ENCODE measurements at places on chromosomes 16 and 17. TPM values are rescaled to one million over a fixed set of nuclear protein-coding genes. Genes with fewer than 3 reads are reported as not detected.

FXR2 gene
- 19.3 TPM for total RNA-seq

TP53TG3B gene
- total RNA-seq, result not detected

ABHD15 gene
- total RNA-seq, result 11.0 TPM

MAPT gene
- total RNA-seq, result 0.32 TPM

TUBB3 gene
- total RNA-seq, result 2.3 TPM

CHST4 gene
- not detected for total RNA-seq

HS3ST3A1 gene
- total RNA-seq, result not detected

C17orf67 gene
- 10.1 TPM for total RNA-seq

LCAT gene
- 6.6 TPM for total RNA-seq

TBX2 gene
- 100 TPM for total RNA-seq

TMEM114 gene
- not detected for total RNA-seq

MYH1 gene
- total RNA-seq, result not detected

ZNF423 gene
- total RNA-seq, result 42.9 TPM

HIRIP3 gene
- total RNA-seq, result 2.0 TPM
